CD8-positive, alpha-beta memory T cell (primary cell): ENCODE measurements at places on chromosomes 3 and 15. TPM values are rescaled to one million over a fixed set of nuclear protein-coding genes. Genes with fewer than 3 reads are reported as not detected.
A peak's percentile ranks its signal among the peaks of the same experiment; 100 is the strongest.

Gene DNAH12
- 0.13 TPM for total RNA-seq

Gene MB21D2
- 1.1 TPM for total RNA-seq

Gene IQCF5
- total RNA-seq: not detected

Gene ACTR8
- 36.5 TPM for total RNA-seq

Gene ASB14
- not detected for total RNA-seq

Gene HCN4
- 0.02 TPM for total RNA-seq

Gene NME9
- not detected for total RNA-seq

Gene MYD88
- 35.9 TPM for total RNA-seq

Gene LYZL4
- not detected for total RNA-seq

Gene PIGZ
- total RNA-seq: 0.49 TPM

Gene MESP2
- not detected for total RNA-seq

Gene GPR149
- total RNA-seq: not detected

Gene ARF4
- total RNA-seq: 74.4 TPM

Gene CCR1
- 1.5 TPM for total RNA-seq

DNA sequence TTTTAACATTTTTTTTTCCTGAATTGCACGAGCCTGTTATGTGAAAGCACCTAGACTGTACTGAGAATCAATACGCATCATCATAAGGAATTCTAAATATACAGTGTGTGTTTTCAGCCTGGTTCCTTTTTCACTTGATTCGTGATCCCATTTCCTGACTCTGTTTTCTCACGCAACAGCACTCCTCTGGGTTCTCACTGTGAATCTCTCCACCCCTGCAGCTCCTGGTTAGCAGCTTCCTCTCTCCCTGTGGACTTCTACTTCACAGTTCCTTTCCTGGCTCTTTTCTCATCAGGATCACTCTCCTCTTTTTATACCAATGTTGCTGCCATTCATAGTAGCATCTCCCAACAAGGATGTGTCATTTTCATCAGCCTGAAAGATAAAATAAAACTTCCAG is 297.2 kb downstream of the CADM2 start:
- no peak for DNase-seq

DNA sequence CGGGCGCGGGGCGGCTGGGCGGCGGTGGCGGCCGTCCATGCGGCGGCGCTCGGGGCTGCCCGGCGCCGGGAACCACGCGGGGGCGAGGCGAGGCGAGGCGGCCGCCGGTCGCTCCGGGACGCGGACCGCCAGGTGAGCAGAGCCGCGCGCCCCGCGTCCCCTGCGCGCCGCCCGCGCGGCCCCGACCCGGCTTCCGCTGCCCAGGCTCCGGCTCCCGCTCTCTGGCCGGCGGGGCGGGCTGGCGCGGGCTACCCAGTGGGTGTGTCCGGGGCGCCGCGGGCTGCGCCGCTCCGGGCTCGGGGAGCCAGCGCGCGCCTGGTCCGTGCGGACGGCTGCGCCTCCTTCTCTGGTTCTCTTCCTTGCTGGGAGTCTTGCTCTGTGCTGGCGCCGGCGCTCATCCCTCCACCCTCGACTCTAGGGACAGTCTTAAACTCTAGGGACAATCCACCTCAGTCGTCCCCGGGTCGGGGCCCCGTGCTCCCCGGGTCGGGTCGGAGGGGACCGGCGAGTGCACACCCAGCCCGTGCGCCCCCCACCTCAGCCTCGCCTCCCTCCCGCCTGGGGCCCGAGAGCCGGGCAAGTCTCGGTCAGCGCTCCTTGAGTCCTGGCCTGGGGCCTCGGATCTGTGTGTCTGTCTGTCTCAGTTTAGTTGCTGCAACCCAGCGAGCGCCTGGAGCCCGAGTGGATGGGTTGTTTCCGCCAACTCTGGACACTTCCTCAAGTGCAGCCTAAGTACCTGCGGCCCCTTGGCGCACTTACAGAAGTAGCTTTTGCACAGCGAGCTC is 488 bp downstream of the THSD4 start:
- DNase-seq: no peak

GRCh38 chr15:89482139-89482538 is 14.2 kb downstream of the RHCG start:
- no peak for DNase-seq

DNA sequence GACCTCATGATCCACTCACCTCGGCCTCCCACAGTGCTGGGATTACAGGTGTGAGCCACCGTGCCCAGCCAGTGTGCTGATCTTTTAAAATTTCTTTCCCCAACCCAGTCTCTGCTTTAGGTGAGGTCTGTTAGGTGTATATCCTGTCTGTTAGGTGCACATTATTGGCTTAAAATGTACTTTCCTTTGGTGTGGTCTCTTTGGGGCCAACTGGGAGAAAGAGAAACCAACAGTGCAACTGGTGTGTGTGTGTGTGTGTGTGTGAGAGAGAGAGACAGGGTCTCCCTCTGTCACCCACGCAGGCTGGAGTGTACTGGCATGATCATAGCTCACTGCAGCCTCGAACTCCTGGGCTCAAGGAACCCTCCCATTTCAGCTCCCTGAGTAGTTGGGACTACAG is 50.3 kb upstream of the GNB5 start:
- no peak for DNase-seq

DNA sequence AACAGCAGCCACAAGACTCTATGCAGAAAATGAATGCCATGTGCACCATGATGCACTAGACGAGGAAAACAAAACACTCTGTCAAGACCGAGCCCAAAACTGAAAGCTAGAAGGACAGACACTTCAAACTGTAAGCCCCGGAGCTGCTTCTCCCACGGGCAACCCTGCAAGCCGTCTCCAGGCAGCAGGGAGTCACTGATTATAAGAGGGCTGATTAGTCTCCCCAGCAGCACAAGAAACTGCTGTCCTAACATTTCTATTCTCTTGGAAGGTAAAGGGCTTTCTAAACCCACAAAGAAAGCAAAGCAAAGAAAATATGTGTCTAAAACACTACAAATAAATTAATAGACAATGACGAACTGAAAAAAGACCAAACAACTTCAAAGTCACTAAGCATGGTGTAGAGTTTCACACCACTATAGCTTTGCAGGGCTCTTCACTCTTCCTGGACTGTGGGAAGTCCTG is 15.5 kb downstream of the TBC1D2B start:
- DNase-seq: peak; percentile 45

- peak; percentile 67 for DNase-seq
Measured at GRCh38 chr3:15647611-15648167, 46.1 kb downstream of the BTD start.

DNA sequence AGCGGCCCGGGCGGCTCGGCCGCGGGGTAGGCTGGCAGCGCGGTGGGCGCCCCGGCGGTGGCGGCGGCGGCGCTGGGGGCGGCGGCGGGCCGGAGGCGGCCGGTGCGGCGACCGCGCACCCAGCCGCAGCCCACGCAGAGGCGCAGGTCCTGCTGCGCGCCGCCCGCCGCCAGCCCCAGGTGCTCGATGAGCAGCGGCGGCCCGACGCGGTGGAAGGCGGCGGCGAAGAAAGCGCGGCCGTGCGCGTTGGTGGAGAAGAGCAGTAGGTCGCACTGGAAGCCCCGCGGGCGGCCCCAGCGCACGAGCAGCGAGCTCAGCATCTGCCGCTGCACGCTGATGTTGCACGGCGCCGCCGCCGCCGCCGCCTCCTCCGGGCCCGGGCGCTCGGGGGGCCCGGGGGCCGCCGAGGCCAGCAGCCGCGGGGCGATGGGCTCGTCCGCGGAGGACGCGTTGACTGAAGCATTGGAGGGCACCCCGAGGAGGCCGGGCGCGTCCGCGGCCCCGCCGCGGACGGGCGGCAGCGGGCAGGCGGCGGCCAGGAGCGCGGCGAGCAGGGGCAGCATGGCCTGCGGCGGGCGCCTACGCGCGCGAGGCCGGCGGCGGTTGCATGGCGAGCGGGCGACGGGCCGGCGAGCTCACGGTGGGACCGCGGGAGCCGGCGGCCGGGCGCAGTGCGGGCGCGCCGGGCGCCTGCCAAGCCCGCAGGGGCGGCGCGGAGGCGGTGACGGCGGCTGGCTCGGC is 452 bp downstream of the TMEM158 start:
- DNase-seq: no peak

- no peak for DNase-seq
Measured at GRCh38 chr3:29346828-29347227, 66.0 kb downstream of the RBMS3 start.

DNA sequence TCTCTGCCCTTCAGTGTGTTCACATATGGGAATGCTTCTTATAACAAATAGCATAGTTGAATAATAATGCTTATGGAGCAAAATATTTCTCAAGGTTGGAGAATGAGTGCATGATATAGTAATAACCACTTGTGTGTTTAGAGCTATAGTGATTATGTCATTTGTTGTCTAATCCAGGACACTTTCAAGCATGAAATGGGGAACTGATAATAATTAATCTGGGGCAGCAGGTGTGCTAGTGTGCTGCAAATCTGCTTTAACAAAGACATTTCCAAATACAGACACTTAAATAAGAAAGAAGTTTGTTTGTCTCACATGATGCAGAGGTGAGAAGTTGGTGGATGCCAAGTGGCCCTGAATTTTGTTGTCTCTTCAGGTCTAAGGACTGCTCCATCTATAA is 579.3 kb upstream of the GRM7 start:
- DNase-seq: no peak

DNA sequence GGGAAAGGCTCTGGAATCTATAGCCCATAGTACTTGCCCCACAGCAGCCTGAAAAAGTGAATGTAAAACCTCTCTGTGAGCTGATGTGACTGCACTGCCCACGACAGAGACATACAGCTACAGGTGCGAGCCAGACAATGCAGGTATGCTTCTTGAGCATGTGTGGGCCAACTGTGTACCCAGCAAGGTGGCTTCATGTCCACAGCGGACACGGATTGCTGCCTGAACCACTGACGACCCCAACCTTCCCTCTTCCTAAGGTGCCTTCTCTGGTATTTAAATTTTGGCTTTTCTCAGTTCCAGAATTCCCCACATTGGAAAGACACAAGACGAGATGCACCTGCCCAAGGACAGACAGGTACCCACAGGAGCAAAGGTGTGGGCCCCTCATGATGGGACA is 65.8 kb downstream of the SCN5A start:
- DNase-seq: no peak

GRCh38 chr3:193782747-193783146 is 189.7 kb downstream of the OPA1 start:
- DNase-seq: no peak

DNA sequence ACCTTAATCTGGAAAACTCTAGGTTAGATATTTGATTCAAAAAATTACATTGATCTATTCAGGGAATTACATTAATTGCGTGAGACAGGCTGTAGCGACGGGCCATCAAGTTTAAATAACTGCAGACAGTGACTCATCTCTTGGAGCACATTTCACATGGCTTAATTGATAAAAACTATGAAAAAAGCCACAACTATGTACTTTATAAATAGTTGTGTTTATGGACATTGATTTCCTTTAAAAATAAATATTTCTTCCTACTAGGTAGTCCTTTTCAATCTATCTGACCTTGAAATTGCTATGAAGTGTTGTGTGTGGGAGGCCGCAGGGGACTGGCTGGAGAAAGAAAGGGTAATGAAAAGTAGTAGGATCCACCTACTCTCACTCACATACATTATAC is 157.8 kb downstream of the IL1RAP start:
- DNase-seq: no peak

- no peak for DNase-seq
Measured at GRCh38 chr3:116288485-116288884, 156.8 kb downstream of the LSAMP start.

DNA sequence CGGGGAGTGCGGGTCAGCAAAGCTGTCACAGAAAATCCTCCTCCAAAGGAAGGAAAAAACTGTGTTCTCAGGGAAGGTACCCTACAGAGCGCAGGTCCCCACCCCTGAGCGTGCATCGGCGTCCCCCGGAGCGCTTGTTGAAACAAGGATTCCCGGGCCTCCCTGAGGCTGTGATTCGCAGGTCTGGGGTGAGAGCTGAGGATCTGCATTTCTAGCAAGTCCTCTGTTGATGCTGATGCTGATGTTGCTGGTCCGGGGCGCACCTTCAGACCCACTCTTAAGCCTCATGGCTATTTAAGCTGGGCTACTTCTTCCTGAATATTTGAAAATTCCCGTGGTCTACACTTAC is 226.2 kb upstream of the IGF1R start:
- no peak for DNase-seq

- DNase-seq: no peak
Measured at GRCh38 chr3:50230104-50230793, 5.8 kb upstream of the GNAI2 start.

DNA sequence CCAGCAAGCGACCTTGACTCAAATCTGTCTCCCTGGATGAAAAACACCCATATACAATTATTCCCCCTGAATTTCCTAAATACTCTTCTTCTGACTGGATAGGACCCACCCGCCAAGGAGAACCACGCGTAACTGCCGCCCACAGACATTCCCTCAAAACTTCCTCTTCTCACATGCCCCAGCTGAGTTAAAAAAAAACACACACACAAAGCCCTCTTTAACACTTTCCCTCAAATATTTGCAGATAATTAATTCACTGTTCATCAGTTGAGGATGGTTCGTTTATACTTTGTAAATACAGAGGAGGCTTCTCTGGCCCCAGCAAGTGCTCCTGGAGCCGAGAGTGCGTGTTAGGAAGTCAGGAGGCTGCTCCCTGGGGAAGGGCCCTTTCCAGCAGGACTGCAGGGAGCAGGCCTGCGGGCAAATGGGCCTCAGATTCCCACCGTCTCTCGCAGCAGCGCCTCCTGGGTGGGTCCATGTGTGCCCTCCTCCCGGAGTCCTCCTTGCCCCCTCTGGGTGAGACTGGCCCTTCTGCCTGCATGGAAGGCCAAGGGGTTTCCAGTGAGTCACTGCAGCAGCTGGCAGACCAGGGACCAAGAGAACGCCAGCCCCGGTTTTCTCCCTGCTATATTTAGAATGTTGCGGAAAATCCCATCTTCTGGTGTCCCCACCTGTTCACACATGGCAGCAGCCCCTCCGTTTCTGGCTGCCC is 46.8 kb downstream of the MGLL start:
- no peak for DNase-seq

DNA sequence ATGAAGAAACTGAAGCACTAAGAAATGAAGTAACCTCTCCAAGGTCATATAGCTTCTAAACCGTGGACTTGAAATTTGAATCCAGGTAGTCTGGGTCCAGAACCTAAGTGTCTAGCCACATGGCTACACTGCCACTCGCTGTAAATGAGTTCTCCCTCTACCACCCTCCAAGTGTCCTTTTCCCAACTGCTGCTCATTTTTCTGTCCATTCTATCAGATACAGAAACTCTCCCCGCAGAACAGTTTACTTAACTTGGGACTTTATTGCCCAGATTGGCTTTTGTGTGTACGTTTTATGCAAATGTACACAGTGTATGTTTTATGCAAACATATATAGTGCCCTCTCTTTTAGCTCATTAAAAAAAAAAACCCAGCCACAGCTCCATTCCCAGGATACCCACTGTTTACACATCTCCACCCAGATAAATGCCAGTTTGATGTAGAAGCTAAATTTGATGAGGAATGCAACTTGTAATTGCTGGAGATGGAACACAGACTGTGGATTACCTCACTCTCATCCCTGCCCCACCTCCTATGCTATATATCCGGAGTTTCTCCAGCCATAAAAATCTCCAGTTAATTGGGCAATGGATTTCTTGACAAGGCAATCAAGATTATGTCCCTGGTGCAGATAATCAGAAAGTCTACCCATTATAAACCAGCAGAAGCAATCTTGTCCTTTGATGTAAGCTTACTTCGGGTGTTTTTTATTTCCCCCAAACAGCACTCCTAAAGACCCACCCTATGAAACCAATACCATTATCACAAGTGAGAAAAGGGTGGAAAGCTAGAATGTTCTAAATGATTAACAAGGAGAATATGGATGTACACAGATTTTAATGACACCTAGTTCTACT is 42.0 kb downstream of the THBS1 start:
- DNase-seq: no peak

GRCh38 chr3:197490098-197491058 is 65.4 kb downstream of the BDH1 start:
- no peak for DNase-seq
